ENCODE measurements at places on chromosomes 12 and 14.

- no peak for DNase-seq
Observed at GRCh38 chr12:131323879-131324278, 370.2 kb downstream of the ADGRD1 start.

DNA sequence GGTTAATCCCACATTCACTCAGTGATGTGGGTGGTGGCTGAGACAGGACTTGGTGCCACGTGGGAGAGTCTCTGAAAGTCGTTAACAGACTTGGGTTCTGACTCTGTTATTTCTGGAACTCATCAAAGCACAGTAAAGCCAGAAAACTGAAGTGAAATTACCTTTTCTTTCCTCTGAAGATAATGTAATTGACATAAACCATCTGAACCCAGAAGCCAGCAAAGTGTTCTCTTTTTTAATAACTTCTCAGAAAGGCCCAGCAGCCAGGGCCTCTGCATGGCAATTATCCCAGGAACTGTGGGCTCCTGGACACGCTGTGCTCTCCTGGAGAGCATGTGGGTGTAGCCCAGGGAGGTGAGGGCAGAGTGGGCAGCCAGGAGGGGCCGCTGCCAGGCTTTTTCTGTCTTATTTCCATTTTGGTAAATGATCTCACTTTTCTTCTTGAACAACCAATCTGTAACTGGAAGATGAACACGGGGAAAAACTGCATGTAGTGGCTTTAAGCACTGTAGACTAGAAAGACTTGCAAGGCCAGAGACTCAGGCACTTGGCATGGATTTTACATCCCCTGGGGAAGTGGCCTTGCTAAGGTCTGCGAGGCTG is 444.1 kb upstream of the TMEM132C start:
- DNase-seq: no peak

- DNase-seq: no peak
Observed at GRCh38 chr12:26867080-26867479, 34.1 kb upstream of the ITPR2 start.

DNA sequence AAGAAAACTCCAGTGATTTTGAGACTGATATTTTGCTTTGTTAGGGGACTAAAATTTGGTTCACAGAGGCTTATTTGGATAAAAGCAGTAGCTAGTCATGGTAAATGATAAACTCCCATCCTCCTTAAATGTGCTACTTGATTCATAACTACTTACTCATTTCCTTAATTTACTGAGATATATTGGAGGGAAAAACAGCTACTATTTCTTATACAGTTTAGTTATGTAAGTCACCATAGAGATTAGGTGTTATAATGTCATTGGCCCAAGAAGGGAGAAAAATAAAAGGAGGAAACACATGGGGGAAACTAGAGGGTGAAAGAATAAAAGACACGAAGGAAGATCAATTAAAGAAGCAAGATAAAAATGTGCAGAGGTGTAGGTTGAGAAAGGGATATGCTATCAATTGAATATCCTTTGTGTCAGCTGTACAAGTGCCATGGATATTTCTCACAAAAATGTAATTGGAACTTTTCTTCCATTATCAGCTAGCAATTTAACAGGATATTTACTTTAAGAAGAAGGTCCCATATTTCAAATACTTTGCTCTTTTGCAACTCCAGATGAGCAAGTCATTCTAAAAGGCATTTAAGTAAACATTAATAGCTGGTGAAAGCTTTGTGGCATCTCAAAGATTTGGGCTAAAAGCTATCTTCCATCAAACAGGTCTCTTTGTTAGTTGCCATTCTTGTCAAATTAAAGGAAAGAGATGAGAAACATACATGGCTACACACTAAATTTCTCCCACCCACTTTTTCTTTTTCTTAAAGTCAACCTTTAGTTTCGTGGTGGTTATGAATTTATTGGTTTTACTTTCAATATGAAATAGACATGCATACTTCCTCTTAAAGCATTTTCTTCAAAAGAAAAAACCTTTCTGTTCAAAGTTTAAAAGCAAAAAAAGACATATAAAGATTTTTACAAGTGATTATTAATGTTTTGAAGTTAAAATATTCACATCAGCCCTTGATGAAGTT is 439.5 kb downstream of the CCER1 start:
- DNase-seq: no peak

DNA sequence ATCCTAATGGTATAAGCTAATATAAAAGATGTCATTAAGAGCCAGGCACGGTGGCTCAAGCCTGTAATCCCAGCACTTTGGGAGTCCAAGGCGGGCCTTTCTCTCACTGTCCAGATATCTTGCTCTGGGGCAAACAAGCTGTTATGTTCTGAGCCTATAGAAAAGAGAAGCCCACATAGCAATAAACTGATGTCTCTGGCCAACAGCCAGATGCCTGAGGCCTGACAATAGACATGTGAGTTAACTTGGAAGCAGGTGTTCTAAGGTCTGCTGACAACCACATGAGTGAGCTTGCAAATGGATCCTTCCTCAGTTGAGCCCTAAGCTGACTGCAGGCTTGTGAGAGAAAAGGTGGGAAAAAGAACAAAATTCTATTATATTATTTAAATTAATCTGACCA is 25.0 kb downstream of the YAF2 start:
- no peak for DNase-seq

GRCh38 chr12:66107451-66107915 is 23.1 kb downstream of the LLPH start:
- DNase-seq: peak; percentile 30

DNA sequence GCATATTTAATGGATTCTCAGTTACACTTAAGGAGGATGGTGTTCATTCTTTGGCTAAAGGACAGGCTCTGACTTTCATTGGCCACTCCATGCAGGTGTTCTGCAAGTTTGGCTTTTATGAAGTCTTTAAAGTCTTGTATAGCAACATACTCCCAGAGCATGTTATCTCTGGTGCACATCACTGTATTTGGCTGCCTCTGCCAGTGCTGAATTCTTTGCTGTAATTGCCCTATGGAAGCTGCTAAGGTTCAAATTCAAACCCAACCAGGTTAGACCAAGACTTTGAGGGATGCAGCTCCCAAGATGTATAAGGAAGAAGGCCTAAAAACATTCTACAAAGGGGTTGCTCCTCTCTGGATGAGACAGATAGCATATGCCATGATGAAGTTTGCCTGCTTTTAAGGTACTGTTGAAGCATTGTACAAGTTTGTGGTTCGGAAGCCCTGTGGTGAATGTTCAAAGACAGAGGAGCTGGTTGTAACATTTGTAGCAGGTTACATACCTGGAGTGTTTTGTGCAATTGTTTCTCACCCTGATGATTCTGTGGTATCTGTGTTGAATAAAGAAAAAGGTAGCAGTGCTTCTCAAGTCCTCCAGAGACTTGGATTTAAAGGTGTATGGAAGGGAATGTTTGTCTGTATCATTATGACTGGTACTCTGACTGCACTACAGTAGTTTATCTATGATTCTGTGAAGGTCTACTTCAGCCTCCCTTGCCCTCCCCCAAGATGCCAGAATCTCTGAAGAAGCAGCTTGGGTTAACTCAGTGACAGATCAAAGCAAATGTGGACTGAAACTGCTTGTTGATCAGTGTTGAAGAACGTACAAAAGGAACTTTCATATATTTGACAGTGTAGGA is 19.4 kb downstream of the TMEM116 start:
- no peak for DNase-seq

DNA sequence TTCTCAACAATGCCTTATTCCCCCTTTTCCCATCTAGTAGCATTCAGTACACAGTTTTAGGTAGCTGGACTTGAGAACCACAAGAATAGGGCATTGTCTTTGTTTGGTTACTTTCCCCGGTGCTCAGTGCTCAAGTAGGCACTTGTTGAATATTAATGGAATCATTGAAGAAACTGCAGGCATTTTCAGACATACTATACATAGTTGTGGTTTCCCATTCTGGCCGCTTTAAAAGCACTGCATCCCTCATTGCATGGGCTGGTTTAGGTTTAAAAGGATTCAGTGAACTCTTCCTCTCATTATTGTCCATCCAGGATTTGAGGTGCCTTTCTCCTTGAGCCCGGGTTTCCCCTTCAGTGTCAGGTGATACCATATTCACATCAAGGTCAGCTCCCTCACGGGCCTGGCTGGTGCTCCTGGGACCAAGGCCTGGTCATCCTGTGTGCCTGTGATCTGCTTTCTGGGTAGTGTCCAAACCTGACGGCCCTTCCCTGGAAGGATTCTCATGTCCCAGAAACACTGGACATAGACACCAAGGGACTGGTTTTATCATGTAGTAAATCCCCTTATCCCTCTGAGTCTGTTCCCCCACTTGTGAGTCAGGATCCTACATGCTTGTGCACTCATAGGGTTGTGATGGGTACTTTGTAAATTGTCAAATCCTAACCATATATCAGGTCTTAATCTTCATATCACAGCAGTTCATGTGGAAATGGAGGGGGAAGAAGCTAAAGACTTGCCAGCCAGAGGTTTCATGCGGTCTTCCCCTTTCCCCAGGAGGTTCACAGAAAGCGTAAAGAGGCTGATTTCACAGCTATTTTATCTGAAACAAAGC is 7.4 kb downstream of the TCP11L2 start:
- DNase-seq: no peak

DNA sequence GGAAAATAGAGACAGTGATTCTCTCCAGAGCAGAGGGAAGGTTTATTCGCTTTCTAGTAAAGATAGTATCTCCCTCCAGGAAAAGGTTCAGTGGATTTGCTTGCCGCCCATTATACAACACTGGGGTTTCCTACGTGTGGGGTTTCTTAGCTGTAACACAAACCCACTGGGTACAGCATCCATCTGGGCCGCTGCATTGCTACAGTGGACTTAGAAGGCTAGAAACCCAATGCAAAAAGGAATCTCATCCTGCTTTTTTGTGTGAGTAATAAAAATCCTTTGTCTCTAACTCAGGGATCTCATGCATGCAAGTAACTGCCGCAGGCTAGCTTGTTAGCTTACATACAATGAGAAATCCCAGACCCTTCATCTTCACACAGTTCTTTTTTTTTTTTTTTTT is 67.1 kb upstream of the BCL2L14 start:
- no peak for DNase-seq

GRCh38 chr14:76775695-76776427 is 14.6 kb downstream of the VASH1 start:
- DNase-seq: no peak

DNA sequence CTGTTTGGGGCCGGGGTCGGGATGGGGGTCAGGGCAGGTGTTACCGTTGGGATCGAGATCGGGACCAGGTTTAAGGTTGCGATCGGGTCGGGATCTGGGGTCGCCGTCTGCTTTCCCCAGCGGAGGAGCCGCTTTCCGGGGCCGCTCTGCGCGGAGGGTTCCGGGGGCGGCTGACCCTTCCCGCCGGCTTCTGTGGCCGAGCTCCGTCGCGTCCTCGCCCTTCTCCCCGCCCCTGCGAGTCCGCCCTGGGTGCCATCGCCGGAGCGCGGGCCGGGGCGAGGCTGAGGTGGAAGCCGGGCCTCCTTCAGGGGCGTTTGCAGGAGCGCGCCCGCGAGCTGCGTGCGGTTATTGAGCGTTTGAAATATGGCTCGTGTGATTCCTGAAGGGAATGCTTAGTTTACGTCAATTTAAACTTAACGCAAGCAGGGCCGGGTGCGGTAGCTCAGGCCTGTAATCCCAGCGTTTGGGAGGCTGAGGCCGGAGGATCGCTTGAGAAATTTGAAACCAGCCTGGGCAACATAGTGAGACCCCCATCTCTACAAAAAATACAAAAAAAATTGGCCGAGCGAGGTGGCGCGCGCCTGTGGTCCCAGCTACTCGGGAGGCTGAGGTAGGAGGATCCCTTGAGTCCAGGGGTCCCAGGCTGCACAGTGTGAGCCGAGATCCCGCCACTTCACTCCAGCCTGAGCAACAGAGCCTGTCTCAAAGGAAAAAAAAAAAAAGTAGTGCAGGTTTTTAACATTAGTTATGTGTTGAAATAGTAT is 620 bp downstream of the PGAM5 start:
- no peak for DNase-seq

DNA sequence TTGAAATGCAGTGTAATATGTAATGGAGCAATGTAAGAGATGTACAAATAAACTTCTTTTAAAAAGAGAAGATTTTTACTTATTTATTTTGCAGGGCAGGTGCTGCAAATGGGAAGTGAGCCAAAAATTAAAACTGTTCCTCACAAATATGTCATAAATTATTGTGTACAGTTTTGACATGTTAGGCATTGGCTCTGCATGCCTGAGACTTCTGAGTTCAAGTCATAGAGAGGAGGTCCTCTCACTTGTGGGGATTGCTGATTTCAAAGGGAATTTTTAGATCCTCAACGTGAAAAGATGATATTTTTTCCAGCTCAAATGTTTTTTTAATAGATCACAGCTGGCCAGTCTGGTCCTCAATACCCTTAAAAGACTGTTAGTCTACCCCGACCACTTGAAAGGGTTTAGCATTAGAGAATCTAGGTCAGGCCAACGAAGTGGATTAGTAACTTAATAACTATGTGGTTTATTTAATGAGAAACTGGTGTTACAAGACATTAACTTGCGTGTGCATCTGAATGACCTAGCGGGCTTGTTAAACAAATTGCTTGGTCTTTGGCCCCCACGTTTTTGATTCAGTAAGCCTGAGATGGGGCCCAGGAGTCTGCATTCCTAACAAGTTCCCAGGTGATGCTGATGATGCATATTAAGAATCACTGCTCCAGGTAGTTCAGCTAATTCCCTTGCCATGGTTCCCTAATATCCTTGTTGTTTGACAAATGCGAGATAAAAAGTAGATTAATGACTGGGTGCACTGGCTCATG is 30.9 kb upstream of the WDR89 start:
- no peak for DNase-seq

GRCh38 chr12:4663971-4664505 is 15.1 kb downstream of the NDUFA9 start:
- no peak for DNase-seq

DNA sequence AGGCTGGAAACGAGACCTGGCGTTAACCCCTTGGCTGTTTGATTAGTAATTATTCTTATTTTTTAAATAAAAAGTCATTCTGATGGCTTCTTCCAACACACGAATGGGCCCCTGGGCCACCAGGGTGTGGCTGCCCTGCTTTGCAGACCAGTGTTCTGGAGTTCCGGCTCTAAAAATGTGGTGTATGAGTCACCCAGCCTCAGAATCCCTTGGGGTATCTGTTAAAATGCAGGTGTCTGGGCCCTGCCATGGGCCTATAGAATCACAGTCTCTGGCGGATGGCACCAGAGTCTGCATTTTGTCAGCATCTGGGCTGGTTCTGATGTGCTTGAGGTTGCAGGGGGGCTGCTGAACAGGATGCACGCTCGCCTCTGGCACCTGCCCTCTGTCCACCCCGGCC is 2.5 kb upstream of the PSMC1 start:
- no peak for DNase-seq

DNA sequence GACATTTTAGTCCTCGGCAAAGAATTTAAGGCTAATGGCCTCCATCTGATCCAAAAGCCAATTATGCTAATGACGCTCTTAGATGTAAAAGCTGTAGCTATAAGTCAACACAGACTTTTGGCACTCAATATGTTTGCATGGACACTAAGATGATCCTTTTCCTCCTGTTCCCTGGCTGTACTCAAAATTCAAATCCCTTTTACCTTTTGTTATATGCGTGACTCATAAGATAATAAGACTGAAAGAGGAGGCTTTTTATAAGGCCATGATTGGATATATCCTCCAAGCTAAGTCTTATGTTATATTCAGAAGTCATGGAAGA is 89.8 kb downstream of the PDZRN4 start:
- no peak for DNase-seq

DNA sequence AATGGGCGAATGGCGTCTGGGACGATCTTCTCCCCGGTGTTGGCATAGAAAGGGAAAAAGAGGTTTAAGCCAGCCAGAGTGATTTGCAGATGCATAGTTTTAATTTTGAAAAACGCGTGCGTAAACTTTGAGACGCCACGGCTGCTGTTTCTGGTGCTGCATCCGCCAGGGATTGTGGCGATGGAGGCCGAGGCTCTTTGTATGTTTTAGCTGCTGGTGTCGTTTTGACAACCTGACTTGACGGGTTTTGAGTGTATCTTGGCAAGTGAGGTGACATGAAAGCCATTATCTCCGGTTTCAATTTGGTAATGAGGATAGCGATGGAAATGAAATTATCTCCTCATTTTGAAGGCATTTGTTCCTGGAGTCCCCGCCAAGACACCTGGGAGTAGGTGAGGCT is 1.6 kb downstream of the PTGDR start:
- no peak for DNase-seq

All from activated T-cell treated with anti-CD3 and anti-CD28 coated beads, Interleukin-2, amount 50 U/mL, for 1 hour (primary cell).